ENCODE measurements at places on chromosomes 13 and 19.
A peak's percentile ranks its signal among the peaks of the same experiment; 100 is the strongest.

GRCh38 chr13:105611424-105611823 is 924.0 kb downstream of the EFNB2 start:
- no peak for DNase-seq

DNA sequence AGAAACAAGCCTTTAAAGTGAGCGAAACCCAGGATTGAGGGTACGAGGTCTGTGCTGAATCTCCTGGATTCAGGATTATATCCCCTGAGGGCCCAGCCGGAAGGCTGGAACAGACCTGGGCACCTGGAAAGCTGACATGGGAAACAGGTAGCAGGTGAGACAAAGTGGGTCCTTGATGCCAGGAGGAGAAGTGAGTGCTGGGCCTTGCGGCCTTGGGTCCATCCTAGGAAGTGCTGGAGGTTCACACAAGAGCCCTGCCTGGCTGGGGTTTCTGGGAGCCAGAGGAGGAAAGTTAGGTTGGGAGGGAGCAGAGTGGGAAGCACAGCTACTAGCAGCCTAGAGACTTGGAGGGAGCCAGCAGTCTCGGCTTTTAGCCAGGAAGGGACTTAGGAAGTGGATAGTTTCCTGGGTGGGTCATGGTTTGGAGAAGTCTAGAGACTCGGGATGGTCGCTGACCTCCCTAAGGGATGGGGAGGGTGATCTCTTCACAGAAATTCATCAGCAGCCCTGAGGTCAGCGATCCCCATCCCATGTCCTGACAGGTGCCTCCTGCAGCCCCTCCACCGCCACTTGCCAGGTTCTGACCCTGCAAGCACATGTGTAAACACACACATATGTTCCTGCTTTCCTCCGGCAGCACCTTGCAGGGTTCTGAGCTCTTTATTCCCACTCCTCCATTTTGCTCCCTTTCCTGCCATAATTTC is 29.4 kb upstream of the ZNF492 start:
- no peak for DNase-seq

DNA sequence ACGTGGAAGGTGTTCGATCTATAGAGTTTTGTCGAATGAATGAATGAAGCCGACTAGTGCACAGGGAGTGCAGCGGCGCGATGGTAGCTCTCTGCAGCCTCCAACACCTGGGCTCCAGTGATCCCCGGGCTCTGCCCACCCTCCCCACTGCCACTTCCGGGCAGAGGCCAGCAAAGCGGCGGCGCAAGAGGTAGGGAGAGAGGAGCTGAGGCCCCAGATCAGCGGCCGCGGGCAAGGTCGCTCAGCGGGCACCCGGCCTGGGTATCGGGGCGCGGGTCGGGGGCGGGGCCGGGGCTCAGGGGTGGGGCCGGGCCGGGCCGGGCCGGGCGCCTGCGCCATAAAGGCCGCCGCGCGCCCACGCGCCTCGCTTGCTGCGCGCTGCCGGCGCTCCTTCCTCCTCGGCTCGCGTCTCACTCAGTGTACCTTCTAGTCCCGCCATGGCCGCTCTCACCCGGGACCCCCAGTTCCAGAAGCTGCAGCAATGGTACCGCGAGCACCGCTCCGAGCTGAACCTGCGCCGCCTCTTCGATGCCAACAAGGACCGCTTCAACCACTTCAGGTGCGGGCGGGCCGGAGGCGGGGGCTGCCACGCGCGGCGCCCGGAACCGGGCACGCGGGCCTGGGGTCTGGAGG is at the start of gene GPI:
TSS of gene GPI (plus strand) at position 367 of the 633 bp plus-strand sequence. CDS start at position 438, 71 bp downstream.
- peak; percentile 66 for DNase-seq

DNA sequence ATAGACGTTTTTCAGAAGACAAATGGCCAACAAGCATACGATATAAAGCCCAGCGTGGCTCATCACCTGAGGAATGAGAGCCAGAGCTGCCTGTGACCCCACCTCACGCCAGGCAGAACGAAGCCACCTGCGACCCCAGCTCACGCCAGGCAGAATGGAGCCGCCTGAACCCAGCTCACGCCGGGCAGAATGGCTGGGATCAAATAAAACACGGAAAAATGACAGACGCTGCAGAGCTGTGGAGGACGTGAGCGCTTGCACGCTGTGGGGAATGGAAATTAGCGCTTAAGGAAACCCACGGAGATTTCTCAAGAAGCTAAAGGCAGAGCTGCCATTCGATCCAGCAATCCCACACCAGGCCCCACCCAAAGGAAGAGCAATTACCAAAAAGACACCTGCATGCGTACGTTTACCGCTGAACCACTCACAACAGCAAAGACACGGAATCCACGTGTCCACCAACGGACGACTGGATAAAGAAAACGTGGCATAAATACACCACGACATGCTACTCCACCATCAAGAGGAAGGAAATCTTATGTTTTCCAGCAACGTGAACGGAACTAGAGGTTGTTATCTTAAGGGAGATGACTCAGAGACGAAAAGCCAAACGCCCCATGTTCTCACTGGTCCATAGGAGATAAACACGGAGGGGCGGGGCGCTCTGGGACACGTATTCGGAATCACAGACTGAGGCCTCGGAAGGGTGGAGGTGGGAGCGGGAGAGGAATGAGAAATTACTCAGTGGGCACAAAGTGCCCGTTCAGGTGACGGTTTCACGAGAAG is 30.7 kb upstream of the C13orf46 start:
- DNase-seq: no peak

- no peak for DNase-seq
Measured at GRCh38 chr13:30851697-30852096, 54.4 kb upstream of the MEDAG start.

DNA sequence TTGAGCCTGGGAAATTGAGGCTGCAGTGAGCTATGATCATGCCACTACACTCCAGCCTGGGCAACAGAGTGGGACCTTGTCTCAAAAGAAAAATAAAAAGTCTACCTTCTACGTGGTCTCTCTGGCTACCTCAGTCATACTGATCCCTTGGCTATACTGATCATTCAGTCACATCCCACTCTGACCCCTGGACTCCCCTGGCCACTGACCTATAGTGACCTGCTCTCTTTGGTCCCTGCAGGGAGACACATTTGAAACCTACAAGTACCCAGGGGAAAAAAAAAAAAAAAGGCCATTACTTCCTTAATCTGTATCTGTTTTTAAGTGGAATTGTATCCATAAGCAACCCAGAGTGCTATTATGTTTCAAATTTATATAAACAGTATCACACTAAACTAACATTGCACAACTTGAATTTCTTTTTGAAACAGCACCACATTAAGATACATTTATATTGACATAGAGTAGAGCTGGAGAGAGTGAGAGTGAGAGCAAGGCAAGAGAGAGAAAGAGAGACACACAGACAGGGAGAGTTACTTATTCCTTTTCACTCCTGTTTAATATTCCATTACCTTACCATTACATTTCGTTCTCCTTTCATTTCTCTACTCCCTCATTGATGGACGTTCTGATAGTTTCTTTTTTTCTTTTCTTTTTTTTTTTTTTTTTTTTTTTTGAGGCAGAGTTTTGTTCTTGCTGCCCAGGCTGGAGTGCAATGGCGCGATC is 23.7 kb upstream of the CERS4 start:
- DNase-seq: no peak

Measured in femur (tissue), 1 donor.